ENCODE measurements at places on chromosomes 7 and 10.

DNA sequence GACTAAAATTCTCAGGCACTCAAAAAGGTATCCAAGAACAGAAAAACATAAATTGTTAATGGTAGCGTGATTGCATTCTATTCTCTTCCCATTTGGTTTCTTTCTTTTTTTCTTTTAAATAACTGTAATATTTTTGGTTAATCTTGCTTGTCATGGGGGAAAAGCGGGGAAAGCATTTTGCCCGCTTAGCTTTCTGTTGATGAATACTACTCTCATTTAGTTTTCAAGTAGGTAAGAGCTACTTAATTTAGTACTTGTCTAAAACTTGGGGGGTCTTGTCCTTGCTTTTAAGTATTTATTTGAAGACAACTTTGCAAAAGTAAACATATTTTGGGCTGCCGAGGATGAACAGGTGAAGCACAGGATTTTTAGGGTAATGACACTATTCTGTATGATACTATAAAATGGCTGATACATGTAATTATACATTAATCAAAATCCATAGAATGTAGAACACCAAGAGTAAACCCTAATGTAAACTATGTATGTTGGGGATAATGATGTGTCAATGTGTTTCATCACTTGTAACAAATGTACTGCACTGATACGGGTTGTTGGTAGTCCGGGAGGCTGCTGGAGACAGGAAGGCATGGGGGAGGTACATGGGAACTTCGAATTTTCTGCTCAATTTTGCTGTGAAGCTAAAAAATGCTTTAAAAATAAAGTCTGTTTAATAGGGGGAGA, 1.7 kb downstream of the TES start:
- no peak for DNase-seq

DNA sequence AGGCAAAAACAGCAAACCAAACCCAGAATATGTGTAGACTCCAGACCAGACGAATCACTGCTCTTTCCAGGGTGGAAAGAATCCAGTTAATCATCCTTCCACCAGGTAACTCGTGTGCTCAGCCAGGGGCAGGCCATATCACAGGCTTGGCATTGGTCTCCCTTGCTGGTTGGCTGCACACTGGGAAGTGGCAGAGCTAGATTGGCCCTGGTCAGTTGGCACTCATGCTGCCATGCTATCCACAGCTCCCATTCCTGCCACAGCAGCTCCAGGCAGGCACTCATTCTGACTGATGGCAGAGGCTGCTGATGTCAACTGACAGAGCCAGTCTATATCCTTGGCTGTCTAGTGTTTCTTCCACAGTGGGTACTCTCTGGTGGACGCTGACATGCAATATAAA, 9.7 kb upstream of the GDF10 start:
- no peak for DNase-seq

GRCh38 chr7:41437257-41438196, 265.4 kb downstream of the INHBA start:
- no peak for DNase-seq

- DNase-seq: no peak
Measured at GRCh38 chr10:22666287-22667092, 47.9 kb downstream of the PIP4K2A start.

DNA sequence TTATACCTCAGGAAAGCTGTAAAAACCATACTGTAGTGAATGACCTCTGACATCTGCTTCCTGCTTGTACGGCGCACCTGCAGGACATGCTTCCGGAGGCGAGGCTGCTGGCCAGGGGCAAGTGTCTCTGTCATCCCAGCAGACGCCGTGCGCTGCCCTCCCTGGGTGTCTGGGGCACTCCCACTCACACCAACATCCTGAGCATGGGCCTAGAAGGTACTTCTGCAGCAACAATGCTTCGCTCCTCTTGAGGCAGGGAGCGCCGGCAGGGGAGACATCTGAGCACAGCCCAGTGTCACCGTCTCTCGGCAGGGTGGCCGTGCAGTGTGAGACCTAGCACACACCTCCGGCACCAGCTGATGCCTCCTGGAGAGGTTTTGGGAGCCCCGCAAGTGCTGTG, 269.2 kb downstream of the MAD1L1 start:
- DNase-seq: no peak

- DNase-seq: no peak
Measured at GRCh38 chr10:97875391-97875790, 25.7 kb downstream of the GOLGA7B start.

GRCh38 chr7:140330128-140330527, 68.2 kb downstream of the SLC37A3 start:
- peak; percentile 67 for DNase-seq

DNA sequence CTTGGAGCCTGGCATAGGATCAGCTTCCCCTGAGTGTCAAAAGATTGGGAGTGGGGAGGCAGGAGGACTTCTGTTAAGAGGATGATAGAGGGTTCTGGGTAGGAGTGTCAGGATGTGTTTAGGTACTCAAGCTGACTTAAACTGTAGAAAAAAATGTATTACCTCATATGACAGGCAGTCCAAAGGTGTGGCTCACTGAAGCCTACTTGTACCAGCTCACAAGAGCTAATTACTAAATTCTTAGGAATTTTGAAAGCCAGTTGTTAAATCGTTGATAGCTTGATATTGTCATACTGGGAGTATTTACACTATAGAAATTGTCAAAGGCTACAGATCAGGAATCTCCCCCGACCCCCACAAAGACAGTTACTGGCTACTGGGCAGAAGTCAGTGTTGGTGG, 32.1 kb downstream of the FAS start:
- no peak for DNase-seq

- no peak for DNase-seq
Measured at GRCh38 chr7:1899951-1900762, 230.1 kb downstream of the ELFN1 start.

- DNase-seq: no peak
Measured at GRCh38 chr10:44939691-44940401, 19.8 kb upstream of the RASSF4 start.

GRCh38 chr10:128610113-128610512, 483.9 kb upstream of the MKI67 start:
- DNase-seq: no peak

- DNase-seq: no peak
Measured at GRCh38 chr7:85471740-85472139, 284.9 kb upstream of the SEMA3D start.

- DNase-seq: no peak
Measured at GRCh38 chr10:11144626-11145494, 127.2 kb downstream of the CELF2 start.

DNA sequence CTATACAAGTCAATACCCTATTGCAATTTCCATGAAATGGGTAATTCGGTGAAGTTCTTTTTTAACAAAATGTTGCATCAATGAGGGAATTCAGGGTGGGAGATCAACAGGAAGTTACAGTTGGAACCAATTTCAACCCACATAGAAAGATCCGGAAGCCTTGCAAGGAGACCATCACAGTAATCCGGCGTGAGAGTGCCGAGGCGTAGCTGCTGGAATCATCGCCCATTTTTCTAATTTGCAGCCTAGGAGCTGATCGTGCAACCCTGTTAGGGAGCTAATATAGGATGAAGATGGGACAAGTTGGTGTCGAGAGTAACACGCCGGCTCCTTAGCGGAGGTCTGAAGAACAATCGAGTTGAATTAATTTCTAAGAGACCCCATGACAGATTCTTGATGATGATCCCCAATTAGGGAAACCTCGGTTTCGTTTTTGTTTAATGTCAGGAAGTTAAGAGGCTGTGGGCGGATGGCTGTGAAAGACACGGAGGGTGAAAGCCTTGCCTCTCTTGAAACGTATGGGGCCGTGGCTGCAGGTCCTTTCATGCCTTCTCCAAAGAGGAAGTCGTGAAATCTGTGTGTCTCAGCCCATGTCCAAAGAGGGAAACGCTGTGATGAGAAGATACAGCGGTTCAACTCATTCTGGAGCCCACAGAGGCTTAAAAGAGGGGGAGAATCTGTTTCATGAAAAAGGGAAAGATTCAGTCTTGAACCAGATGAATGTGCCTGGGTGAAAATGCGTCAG, 51.2 kb upstream of the CARD11 start:
- no peak for DNase-seq
